ENCODE measurements at places on chromosomes 2 and 18.
A peak's percentile ranks its signal among the peaks of the same experiment; 100 is the strongest.

GRCh38 chr2:13585732-13586131 lies 869.0 kb downstream of the TRIB2 start:
- DNase-seq = no peak

GRCh38 chr18:76545433-76546087 lies 50.5 kb upstream of the ZNF516 start:
- no peak for DNase-seq

DNA sequence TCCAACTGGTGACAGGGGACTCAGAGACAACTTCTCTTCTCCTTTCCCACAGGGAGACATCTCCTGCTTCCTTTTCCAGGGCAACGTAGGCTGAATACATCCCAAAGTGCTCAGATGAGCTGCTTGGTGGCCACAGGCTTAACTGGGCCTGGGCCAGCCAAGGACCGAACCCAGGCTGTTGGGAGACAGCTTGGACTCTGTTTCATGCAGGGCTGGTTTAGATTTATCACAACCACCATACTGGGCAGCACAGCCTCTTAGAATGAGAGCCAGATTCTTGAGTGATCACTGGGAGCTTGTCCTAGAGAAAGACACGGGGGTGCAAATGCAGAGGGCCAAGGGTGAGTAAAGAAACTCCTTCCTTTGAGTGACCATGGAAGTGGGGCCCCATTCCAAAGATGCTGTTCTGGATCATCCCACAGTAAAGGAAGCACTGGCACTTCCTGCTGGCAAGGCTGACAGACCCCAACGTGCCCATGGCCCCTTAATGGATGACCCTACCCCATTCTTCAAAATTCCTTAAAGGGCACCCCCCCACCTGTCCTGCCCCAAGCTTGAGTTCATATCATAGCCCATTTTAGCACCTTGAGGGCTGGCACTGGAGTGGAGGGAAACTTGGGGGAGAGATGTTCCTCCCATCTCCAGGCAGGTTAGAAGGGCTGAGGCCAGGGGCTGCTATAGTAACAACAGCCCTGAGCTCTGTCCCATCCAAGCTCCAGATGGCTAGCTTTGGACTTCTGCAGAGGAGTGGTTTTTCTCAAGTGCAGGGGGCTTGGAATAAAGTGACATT lies 84.1 kb downstream of the CAPN13 start:
- no peak for DNase-seq

- DNase-seq = no peak
Observed at GRCh38 chr2:217325816-217326215, 466.0 kb upstream of the TNP1 start.

DNA sequence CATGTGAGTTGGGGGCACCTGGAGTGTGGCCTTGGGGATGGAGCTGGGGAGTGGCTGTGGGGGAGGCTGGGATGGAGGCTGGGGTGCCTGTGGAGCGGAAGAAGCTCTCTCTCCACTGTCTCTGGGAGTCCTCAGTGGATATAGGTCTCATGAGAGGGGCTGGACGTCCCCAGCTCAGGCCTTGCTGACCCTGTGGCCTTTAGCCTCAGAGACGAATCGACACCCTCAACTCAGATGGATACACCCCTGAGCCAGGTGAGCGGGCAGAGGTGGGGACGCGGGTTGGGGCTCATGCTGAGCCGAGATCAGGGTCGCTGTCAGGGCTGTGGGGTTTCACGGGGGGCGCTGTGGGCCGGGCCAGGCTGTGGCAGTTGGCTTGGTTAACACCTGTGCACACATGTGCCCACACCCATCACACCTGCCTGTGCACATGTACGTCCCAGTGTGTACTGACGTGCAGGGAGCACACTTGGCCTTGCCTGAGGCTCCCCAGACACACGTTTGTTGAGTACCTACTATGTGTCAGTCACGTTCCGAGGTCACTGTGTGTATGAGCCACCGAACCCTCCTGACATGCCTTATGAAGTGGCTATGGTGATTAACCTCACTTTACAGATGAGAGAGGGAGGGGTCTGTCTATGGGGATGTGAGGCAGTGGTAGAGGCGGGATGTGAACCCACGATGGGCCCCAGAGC lies 20.1 kb downstream of the ZAP70 start:
- no peak for DNase-seq

GRCh38 chr2:201176081-201176481 lies 6.9 kb upstream of the CASP10 start:
- DNase-seq = no peak

GRCh38 chr2:40346535-40347354 lies 105.1 kb downstream of the SLC8A1 start:
- DNase-seq = no peak

DNA sequence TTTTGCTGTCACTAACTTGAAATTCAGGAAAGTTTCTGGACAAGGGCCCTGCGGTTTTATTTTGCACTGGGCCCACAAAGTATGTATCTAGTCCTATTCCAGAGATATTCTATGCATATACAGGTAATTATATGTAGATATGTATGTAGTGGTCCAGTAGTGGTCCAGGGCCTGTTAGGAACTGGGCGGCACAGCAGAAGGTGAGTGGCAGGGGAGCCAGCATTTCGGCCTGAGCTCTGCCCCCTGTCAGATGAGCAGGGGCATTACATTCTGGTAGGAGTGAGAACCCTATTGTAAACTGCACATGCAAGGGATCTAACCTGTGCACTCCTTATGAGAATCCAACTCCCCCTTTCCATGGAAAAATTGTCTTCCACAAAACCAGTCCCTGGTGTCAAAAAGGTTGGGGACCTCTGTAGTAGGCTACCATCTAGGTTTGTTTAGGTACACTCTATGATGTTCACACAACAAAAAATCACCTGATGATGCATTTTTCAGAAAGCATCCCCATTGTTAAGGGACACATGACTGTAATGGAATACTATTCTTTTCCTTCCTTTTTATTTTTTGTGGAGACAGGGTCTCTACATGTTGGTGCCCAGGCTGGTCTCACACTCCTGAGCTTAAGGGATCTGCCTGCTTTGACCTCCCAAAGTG lies 2.8 kb upstream of the PPP4R3B start:
- no peak for DNase-seq

- no peak for DNase-seq
Observed at GRCh38 chr2:30487603-30488002, 40.6 kb downstream of the LCLAT1 start.

GRCh38 chr2:203894262-203894661 lies 26.7 kb downstream of the CTLA4 start:
- no peak for DNase-seq

GRCh38 chr2:33488178-33488690 lies 11.8 kb downstream of the RASGRP3 start:
- no peak for DNase-seq

GRCh38 chr2:173550143-173550542 lies 195.5 kb downstream of the CDCA7 start:
- no peak for DNase-seq

DNA sequence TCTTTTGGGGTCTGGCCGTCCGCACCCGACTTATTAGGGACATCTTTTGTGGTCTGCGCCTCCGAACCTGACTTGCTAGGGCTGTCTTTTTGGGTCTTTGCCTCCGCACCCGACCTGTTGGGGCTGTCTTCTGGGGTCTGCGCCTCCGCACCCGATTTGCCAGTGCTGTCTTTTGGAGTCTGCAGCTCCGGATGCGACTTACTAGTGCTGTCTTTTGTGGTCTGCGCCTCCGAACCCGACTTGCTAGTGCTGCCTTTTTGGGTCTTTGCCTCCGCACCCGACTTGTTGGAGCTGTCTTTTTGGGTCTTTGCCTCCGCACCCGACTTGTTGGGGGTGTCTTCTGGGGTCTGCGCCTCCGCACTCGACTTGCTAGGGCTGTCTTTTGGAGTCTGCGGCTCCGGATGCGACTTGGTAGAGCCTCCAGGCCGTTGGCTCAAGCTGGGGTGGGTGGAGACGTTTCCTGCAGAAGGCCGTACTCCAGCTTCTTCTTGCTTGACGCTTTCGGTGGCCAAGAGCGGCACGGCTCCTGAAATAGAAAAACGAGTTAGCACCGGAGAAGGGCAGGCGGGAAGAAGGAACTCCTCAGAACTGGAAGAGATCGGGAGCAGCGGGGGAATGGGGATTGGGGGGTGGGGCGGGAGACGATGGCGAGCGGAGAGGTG lies 498 bp downstream of the TGOLN2 start:
- peak; percentile 41 for DNase-seq

- DNase-seq = no peak
Observed at GRCh38 chr2:221911890-221912289, 339.8 kb upstream of the EPHA4 start.

DNA sequence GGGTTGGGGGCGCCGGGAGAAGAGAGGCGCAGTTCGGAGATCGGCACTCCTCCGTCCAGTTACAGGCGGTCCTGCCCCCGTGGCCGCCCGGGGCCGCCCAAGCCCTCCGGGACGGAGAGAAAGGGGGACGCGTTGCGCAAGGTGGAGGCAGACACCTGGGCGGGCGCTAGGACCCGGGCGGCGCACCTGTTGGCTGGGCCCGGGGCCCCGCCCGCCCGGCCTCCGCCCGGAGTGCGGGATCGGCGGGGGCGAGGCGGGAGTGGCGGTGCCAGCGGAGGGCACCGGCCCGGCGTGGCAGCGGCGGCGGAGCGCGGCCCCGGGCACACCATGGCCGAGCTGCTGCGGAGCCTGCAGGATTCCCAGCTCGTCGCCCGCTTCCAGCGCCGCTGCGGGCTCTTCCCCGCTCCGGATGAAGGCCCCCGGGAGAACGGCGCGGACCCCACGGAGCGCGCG lies at the start of gene SGPP2:
SGPP2 (plus strand) TSS at position 268 of the 453 bp plus-strand sequence; CDS start at position 328, 60 bp downstream.
- peak; percentile 6 for DNase-seq

GRCh38 chr2:162073888-162074631 lies at the start of gene DPP4:
Gene DPP4 (minus strand): TSS chr2:162074215. CDS start chr2:162073981, 234 bp downstream.
- peak; percentile 29 for DNase-seq

- no peak for DNase-seq
Observed at GRCh38 chr18:37529863-37530262, 35.7 kb downstream of the CELF4 start.

GRCh38 chr2:108579623-108580022 lies 45.4 kb downstream of the LIMS1 start:
- DNase-seq = no peak

DNA sequence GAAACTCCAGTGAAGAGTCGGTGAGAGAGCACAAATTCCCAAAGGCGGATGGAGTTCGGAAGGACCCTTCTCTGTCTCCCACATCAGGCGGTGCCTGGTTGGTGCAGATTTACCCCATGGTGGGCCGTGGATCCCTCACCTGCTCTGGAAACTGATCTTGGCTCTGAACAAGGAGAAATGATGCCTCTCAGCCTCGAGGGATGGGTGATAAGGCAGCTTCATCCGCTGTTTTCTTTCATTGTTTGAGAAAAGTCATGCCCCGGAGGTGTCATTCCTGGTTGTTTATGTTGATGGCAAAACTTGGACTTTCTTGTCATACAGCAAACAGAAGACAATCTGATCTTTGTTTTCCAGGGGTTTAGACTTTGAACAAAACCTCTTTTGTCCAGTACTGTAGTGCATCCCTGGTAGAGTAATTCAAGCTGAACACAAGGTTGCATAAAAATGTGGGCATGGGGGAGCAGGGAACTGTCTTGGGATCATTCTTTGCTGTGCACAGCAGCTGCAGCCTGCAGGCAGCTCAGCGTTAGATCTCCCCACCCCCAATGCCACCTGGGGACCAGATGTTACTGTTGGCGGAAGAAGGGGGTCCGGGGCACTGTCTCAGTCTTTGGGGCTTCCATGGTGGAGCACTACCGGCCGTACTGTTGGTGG lies 81.3 kb downstream of the NFATC1 start:
- DNase-seq = no peak

GRCh38 chr2:177636672-177637071 lies 244.1 kb downstream of the AGPS start:
- DNase-seq = no peak

DNA sequence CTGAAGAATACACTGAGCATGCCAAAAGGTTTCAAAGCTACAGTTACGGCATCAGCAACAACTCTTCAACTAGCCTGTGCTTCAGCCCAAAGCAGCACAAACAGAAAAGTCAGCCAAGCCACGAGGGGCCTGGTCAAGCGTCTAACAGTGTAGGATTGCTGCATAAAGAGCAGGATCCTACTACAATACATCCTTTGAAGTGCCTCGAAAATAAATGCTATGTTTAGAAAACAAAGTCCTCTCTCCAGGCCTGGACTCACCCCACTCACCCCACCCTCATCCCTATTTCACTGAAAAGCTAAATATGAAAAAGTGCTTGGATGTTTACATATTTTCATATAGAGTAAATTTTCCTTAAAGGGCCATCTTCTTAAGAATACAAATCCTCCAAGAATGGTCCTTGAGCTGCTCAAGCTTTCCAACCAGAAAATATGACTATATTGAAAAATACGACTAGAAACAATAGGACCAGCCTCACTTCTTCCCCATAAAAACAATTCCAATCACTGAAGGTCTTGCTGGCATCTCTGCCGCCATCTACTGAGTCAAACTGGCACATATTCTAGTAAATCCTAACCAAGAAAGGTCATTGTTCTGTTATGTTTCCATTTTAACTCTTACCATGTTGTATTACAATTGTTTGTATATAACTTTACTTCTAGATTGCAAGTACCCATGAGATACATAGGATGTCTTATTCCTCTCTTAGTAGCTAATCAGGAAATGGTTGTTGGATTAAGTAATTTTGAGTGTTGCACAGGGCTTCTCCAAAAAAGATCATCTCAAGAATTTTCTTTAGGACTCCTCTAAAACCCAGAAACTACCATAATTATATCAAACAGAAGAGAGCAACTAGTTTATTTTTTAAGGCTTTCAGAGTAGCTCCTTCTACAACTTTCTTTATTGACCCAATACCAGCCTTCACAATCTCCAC lies 63.6 kb downstream of the CLHC1 start:
- DNase-seq = no peak

GRCh38 chr2:28356095-28356911 lies 36.4 kb upstream of the FOSL2 start:
- DNase-seq = no peak

GRCh38 chr2:196399096-196399495 lies 227.7 kb upstream of the STK17B start:
- DNase-seq = no peak

- no peak for DNase-seq
Observed at GRCh38 chr2:136251885-136252585, 134.1 kb upstream of the CXCR4 start.

DNA sequence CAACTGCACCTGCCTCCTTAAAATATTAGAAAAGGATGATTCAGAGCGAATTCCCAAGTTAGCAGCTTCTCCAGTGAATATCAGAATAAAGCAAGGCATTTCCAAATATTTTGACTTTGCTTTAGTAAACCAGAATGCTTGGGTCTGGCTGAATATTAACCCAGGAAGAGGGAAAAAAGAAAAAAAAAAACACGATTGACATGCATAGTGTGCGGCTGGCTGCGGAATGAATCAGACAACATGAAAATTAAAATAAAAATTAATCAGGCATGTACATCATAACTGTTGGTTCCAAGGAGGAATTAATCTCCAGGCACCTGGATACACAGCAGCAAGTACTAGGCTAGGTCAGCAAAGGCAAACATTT lies 105.8 kb upstream of the NCKAP5 start:
- no peak for DNase-seq

GRCh38 chr18:9201224-9201623 lies 64.6 kb downstream of the ANKRD12 start:
- no peak for DNase-seq

DNA sequence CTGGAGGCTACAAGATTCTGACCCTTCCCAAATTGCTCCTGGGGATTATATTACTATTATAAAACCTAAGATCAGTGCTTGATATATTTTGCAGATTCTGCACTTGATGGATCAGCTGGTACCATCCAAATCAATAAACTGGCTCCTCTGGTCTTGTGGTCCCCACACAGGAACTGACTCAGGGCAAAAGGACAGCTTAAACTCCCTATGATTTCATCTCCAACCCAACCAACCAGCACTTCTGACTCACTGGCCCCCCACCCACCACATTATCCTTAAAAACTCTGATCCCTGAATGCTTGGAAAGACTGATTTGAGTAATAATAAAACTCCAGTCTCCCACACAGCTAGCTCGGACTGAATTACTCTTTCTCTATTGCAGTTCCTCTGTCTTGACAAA lies 82.1 kb downstream of the TMEM163 start:
- no peak for DNase-seq

Data from activated T-helper 1 cell treated with anti-CD3 and anti-CD28 coated beads, Interleukin-2, amount 50 U/mL, for 16 hours (primary cell).